ENCODE measurements at places on chromosomes 5 and 9.
A peak's percentile ranks its signal among the peaks of the same experiment; 100 is the strongest.

DNA sequence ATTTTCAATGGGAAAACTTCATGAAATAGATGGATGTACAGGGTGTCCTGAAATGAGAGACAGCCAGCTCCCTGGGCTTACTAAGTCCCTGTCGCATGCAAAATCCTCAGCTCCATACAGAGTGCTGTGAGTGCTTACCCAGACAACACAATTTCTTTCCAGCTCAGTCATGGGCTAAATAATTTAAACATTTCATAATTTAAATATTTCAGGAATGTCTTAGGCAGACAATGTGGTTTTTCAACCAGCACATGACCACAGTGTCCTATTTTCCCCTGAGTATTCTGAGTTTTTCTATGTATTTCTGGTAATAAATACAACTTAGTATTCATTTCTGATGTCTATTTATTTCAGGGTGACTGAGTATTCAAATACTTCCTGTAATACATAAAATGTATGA is 188.5 kb upstream of the SNX2 start:
- DNase-seq: no peak

DNA sequence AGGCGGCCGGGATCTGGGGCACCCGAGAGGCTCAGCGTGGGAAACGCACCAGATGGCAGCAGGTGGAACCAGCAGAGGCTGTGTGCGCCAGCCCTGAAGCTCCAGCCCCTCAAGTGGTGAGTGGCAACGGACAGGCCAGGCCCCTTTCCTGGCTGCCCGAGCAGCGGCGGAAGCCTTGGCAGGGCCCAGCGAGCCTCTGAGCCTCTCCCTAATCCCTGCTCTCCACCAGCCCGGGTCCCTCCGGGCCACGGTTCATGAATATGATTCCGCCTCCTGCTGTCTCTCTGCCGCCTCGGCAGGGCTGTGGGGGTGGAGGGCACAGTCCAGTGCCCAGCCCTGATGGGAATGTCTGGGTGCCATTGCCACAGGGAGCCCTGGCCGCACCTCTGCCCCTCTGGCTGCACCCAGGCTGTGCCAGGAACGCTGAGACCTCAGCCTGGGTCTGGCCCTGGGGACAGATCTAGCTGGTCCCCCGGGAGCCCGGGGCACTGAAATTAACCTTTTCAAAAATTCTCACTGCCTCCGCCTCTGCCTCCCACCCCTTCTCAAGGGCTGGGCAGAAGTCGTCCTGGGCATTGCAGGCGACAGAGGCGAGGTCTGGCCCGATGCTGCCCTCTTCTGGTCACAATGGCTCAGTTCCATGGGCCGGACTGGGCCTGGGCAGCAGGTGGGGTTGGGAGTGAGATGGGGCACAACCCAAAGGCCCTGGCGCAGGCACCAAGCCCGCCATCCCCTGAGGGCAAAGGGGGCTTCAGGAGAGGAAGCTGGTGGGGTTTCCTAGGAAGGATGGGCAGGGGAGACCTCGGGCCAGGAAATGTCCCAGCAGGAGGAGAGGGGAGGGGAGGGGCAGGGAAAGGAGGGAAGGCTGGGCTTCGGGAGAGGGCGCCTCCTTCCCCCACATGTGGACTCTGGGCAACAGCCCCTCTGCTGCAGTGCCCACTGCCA is 20.3 kb downstream of the CCDC187 start:
- DNase-seq: peak; percentile 22

DNA sequence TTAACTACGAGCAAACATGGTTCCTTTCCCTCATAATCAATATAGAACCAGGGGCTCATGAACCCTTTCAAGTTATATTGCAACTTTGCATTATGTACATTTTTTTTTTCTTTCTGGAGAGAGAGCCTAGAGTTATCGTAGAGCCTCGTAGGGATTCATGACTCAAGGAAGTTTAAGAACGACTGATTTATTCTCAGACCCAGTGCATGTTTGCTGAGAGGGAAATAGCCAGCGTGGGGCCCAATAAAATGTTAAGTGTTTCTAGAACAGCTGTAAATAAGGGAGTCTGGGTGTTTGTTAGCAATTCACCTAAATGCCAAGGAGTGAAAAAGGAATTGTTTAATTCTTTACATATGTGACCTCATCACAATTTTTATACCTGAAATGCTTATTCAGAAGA is 119.0 kb upstream of the KLF9 start:
- no peak for DNase-seq

DNA sequence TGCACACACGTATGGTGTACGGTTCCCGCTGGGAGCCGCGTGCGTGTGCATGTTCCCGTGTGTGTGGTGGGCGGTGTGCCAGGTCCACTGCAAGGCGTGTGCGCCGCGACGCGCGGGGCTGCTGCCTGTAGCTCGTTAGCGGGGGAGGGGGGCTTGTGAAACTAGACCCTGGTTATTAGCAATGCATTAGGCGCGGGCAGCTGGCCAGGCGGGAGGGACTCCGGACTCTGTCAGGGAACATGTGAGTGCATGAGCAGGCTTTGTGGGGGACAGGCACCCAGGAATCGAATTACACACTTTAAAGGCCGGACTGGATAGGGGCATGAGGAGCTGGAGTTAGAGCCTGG is 32.2 kb upstream of the ENHO start:
- DNase-seq: no peak

- no peak for DNase-seq
Measured at GRCh38 chr9:4686112-4686511, 6.7 kb downstream of the CDC37L1 start.

GRCh38 chr5:152288499-152288898 is 116.6 kb downstream of the NMUR2 start:
- DNase-seq: no peak

DNA sequence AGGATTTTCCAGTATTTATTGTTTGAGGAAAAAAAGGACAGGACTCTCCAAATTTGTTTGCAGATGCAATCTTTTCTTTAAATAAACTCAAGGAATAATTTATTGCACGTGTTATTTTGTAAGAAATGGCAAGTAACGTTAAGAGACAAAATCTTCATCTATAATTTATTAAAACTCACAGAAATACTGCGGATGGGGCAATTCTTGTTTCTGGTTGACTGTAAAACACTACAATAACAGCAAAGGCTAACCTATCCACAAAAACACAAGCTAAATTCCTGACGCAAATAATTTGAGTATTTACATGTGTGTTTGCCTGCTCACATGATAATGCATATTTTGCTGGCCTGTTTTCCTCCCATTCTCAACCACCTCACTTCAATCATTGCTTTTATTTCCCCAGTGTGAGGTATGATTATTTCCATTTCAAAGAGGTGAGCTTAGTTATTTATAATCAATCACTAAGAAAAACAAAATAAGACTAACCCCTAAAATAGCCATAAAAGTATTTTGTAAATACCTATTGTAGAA is 619.4 kb downstream of the PDE4D start:
- no peak for DNase-seq

GRCh38 chr5:140295414-140295813 is 7.5 kb downstream of the PFDN1 start:
- peak; percentile 16 for DNase-seq
